ENCODE measurements at places on chromosomes 11 and 22. TPM values are rescaled to one million over a fixed set of nuclear protein-coding genes. Genes with fewer than 3 reads are reported as not detected.

DNA sequence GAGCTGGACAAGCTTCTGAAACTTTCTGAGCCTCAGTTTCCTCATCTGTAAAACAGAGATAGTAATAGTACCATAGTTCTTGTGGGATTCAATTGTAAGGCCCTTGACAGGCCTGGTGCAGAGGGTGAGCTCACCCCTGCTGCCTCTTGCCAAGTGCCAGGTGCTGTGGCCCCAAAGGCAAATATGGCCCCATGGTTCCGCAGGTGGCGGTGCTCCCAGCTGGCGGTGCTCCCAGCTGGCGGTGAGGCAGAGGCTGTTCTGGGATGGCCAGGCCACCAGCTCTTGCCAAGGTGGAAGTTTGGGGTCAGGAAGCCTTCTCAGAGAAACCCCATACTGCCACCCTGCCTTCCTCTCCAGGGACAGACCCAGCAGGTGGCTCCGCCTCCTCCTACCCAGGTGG lies 8.8 kb downstream of the NPTXR start:
- no peak overlapping the region for H3K4me3 ChIP-seq
- H3K4me1 ChIP-seq, result no peaks in the 10 kb centered on the region
- no peak overlapping the region for H3K27ac ChIP-seq
- H3K27me3 ChIP-seq, result no peaks in the 10 kb centered on the region
- H3K36me3 ChIP-seq, result no peaks in the 10 kb centered on the region

DNA sequence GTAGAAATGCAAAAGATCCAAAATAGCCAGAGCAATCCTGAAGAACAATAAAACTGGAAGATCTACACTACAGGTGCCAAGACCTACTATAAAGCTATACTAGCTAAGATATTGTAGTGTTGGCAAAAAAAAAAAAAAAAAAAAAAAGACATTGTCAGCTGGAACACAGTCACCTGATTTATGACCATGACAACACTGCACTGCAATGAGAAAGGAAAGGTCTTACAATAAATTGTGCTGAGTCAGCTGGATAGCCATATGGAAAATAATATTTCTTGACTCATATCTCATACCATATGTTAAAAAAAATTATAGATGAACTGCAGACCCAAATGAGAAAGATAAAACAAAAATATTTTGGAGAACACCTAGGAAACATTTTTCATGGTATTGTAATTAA lies 3.1 kb upstream of the PANX3 start:
- H3K27me3 ChIP-seq, result no peaks in the 10 kb centered on the region
- no peak for DNase-seq
- H3K4me3 ChIP-seq, result no peak overlapping the region

DNA sequence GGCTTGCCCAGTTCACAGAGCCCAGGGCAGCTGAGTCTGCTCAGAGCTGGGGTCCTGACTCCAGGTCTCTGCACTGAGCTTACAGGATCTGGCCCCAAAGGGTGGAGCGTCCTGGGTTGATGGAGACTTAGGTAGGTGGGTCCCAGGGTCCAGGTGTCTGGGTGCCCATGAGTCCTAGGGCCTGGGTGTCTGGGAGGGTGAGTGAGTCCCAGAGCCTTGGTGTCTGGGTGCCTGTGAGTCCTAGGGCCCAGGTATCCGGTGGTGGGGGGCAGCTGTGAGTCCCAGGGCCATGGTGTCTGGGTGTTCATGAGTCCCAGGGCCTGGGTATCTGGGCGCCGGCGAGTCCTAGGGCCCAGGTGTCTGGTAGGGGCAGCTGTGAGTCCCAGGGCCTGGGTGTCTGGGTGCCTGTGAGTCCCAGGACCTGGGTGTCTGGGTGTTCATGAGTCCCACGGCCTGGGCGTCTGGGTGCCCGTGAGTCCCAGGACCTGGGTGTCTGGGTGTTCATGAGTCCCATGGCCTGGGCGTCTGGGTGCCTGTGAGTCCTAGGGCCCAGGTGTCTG lies 1505.6 kb downstream of the BRD1 start:
- no peak overlapping the region for H3K27ac ChIP-seq
- H3K4me3 ChIP-seq, result no peak overlapping the region
- H3K36me3 ChIP-seq, result no peaks in the 10 kb centered on the region
- no peaks in the 10 kb centered on the region for H3K27me3 ChIP-seq
- no peaks in the 10 kb centered on the region for H3K4me1 ChIP-seq

DNA sequence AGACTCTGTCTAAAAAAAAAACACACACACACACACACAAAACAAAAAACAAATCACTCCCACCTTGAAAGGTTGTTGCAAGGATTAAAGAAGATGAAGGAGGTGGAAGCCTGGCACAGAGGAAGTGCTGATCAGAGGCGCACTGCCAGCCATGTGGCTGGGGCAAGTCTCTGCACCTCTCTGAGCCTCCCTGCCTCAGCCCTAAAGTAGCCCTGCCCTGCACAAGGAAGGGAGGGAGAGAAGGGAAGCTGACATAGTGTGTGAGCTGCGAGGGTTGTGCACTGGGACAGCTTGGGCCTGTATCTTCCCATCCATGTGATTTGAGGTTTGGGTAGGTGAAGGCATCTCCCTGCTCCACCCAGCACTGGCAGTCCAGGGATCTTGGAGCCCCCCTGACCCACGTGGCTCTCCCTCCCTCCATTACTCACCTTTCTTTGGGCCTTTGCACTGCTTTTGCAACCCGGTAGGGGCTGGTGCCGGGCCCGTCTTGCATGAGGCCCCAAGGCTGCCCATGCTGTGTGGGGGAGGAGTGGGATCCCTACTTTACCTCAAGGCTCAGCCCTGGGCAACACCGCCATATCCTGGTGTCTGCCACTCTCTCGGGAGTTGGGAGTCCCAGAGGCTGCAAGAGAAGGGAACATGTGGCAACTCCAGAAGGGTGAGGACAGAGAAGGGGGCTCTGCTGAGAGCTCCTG lies 30.5 kb downstream of the IFT27 start:
- no peak for DNase-seq
- no peaks in the 10 kb centered on the region for H3K4me1 ChIP-seq
- H3K27me3 ChIP-seq, result no peaks in the 10 kb centered on the region
- H3K4me3 ChIP-seq, result no peak overlapping the region
- no peak overlapping the region for H3K27ac ChIP-seq
- H3K36me3 ChIP-seq, result no peaks in the 10 kb centered on the region

DNA sequence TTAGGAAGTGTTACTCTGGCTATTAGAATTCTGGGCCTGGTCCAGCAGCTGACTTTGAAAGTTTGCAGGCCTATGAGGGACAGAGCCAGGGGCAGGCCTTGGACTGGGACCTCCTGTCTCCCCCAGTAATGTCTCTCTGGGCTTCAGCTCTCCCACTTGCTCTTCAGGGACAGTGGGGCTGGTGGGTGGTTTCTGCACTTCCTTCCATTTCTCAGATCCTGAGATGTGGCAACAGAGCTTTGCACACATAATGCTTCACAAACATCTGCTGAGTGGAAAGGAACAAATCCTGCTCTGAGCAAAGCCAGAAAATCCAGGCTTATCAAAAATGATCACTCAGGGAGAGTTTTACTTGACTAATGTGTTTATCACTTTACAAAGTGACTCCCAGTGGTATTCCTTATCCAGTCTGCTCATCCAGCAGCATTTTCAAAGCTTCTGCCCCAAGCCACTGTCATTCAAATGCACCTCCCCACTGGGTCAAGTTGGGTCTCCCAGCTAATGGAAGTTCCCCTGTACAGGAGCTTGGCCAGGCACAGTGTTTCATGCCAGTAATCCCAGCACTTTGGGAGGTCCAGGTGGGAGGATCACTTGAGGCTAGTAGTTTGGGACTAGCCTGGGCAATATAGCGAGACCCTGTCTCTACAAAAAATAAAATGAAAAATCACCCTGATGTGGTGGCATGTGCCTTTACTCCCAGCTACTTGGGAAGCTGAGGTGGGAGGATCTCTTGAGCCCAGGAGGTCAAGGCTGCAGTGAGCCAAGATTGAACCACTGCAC lies 13.5 kb upstream of the OSBP2 start:
- no peak overlapping the region for H3K4me3 ChIP-seq
- no peaks in the 10 kb centered on the region for H3K27me3 ChIP-seq
- no peaks in the 10 kb centered on the region for H3K36me3 ChIP-seq

- H3K27me3 ChIP-seq, result no peaks in the 10 kb centered on the region
- H3K4me3 ChIP-seq, result no peak overlapping the region
- H3K4me1 ChIP-seq, result peaks cover 61% of the 10 kb centered on the region
- peak overlapping the region; percentile 86 for H3K27ac ChIP-seq
- no peaks in the 10 kb centered on the region for H3K36me3 ChIP-seq
Observed at GRCh38 chr22:44698531-44699421, 3.2 kb upstream of the PRR5 start.

DNA sequence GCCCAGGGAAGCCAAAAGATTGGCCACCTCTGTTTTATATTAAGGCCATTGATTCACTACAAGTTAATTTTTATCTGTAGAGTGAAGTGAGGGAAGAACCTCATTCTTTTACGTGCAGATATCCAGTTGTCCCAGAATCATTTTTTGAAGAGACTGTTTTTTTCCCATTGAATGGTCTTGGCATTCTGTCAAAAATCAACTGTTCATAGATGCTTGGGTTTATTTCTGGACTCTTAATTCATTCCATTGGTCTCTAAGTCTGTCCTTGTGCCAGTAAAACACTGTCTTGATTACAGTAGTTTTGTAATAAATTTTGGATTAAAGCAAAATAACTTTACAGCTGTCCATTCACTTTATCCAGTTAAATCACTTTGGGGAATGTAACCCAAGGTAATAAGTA lies 26.8 kb downstream of the WBP2NL start:
- no peaks in the 10 kb centered on the region for H3K36me3 ChIP-seq
- no peaks in the 10 kb centered on the region for H3K27me3 ChIP-seq
- no peak overlapping the region for H3K27ac ChIP-seq
- no peak overlapping the region for H3K4me3 ChIP-seq
- DNase-seq, result no peak

- DNase-seq, result peak; percentile 68
- H3K4me1 ChIP-seq, result peaks cover 49% of the 10 kb centered on the region
- no peaks in the 10 kb centered on the region for H3K27me3 ChIP-seq
- H3K36me3 ChIP-seq, result no peaks in the 10 kb centered on the region
- H3K27ac ChIP-seq, result no peak overlapping the region
Observed at GRCh38 chr11:61919705-61920631, 2.6 kb upstream of the RAB3IL1 start.

GRCh38 chr11:29263971-29264682 lies 752.7 kb downstream of the KCNA4 start:
- H3K27ac ChIP-seq, result no peak overlapping the region
- H3K27me3 ChIP-seq, result no peaks in the 10 kb centered on the region
- no peaks in the 10 kb centered on the region for H3K36me3 ChIP-seq
- no peak overlapping the region for H3K4me3 ChIP-seq

GRCh38 chr11:17385492-17385891 lies 3.0 kb downstream of the KCNJ11 start:
- DNase-seq, result no peak
- no peaks in the 10 kb centered on the region for H3K36me3 ChIP-seq
- no peaks in the 10 kb centered on the region for H3K27me3 ChIP-seq
- H3K27ac ChIP-seq, result no peak overlapping the region
- H3K4me3 ChIP-seq, result no peak overlapping the region

- no peak for DNase-seq
- H3K27ac ChIP-seq, result no peak overlapping the region
- H3K4me1 ChIP-seq, result no peaks in the 10 kb centered on the region
- H3K36me3 ChIP-seq, result no peaks in the 10 kb centered on the region
- peaks cover 6% of the 10 kb centered on the region for H3K27me3 ChIP-seq
- no peak overlapping the region for H3K4me3 ChIP-seq
Observed at GRCh38 chr11:133978794-133979193, 22.0 kb upstream of the IGSF9B start.

GRCh38 chr11:102347462-102348370 lies 702 bp downstream of the BIRC2 start:
- no peak for DNase-seq
- peaks cover 17% of the 10 kb centered on the region for H3K4me1 ChIP-seq
- H3K27ac ChIP-seq, result peak overlapping the region; percentile 68
- no peaks in the 10 kb centered on the region for H3K27me3 ChIP-seq
- H3K36me3 ChIP-seq, result peaks cover 2% of the 10 kb centered on the region

GRCh38 chr22:49976439-49977175 lies 16.0 kb downstream of the PIM3 start:
- no peaks in the 10 kb centered on the region for H3K36me3 ChIP-seq
- no peak overlapping the region for H3K4me3 ChIP-seq
- H3K27me3 ChIP-seq, result no peaks in the 10 kb centered on the region
- no peak for DNase-seq
- no peak overlapping the region for H3K27ac ChIP-seq

- peak; percentile 59 for DNase-seq
- peak overlapping the region; percentile 0 for H3K27ac ChIP-seq
- H3K27me3 ChIP-seq, result no peaks in the 10 kb centered on the region
- H3K4me1 ChIP-seq, result peaks cover 44% of the 10 kb centered on the region
- H3K36me3 ChIP-seq, result no peaks in the 10 kb centered on the region
Observed at GRCh38 chr22:20843501-20843900, 15.1 kb downstream of the PI4KA start.

DNA sequence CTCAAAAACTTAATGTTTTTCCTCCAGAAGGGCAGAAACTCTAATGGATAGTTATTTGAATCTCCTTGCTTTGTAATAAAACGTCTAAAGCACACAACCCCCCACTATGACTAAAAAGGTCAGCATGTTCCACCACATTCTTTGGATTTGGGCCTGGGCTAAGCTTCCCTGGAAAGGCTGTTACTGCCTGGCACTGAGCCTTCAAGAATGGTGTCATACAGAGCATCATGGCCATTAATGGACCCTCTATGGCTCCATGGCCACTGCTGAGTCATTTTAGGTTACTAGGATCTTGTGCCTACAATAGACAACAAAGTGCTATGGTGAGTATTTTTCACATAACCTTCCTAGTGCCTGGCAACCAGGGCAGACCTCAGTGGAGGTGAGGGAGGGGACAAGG lies 242.6 kb upstream of the FAT3 start:
- no peaks in the 10 kb centered on the region for H3K4me1 ChIP-seq
- DNase-seq, result no peak
- H3K27ac ChIP-seq, result no peak overlapping the region
- no peak overlapping the region for H3K4me3 ChIP-seq
- no peaks in the 10 kb centered on the region for H3K36me3 ChIP-seq
- no peaks in the 10 kb centered on the region for H3K27me3 ChIP-seq

GRCh38 chr11:33463059-33463458 lies 205.9 kb downstream of the HIPK3 start:
- DNase-seq, result no peak
- H3K36me3 ChIP-seq, result no peaks in the 10 kb centered on the region
- H3K4me3 ChIP-seq, result no peak overlapping the region
- no peak overlapping the region for H3K27ac ChIP-seq
- H3K4me1 ChIP-seq, result no peaks in the 10 kb centered on the region

GRCh38 chr11:68115285-68115684 lies 5.9 kb downstream of the CHKA start:
- H3K4me1 ChIP-seq, result peaks cover 37% of the 10 kb centered on the region
- H3K27ac ChIP-seq, result no peak overlapping the region
- H3K36me3 ChIP-seq, result 0 out of 2 replicates have a peak, but pooled peaks cover 5% of the 10 kb centered on the region
- peak; percentile 19 for DNase-seq
- no peaks in the 10 kb centered on the region for H3K27me3 ChIP-seq
- no peak overlapping the region for H3K4me3 ChIP-seq

DNA sequence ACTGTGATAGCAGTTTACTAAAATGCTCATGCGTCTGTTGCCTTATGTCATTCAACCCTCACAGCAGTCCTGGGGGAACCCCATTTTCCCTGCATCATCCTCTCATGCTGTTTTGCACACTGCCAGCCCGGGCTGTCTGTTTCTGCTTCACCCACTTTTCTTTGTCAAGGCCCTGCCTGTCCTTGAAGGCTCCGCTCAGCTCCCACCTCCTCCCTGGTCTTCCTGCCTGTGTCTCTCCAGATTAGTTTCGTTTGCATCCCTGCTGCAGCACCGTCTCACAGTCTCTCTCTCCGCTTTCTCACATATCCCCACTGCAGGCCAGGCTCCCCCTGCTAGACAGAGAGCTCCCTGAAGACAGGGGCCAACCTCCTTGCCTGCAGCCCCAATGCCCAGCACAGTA lies 29.9 kb downstream of the SERPINH1 start:
- no peaks in the 10 kb centered on the region for H3K36me3 ChIP-seq
- H3K27ac ChIP-seq, result peak overlapping the region; percentile 11
- H3K4me3 ChIP-seq, result no peak overlapping the region
- no peak for DNase-seq

Gene GLB1L2
- 15.8 TPM for total RNA-seq

Gene OR8G1
- total RNA-seq, result not detected

Gene APOA5
- total RNA-seq, result 1.5 TPM

Gene GGTLC3
- total RNA-seq, result not detected

Gene NNMT
- 2.4 TPM for total RNA-seq

Data from Caco-2 (cell line).